Midbrain (tissue), 1 donor: ENCODE measurements at places on chromosomes 6 and 20.
A peak's percentile ranks its signal among the peaks of the same experiment; 100 is the strongest.

GRCh38 chr6:157284738-157285421 is 38.4 kb downstream of the TMEM242 start:
- DNase-seq, result no peak

DNA sequence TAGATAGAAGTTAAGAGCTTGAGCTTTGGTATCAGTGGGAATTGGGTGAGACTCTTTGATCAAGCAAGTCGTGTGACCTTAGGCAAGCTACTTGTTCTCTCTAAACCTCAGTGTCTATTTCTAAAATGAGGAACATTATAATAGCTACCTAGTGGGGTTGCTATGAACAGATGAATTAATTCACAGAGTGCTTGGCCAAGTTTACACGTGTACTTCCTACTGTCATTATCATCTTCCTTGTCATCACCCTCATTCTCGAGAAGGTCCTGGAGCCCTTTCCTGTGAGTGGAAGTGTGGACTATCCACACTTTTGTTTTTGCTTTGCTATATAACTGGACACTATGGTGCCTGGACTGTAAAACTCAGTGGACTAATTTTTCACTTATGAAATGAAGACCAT is 64.0 kb downstream of the BCKDHB start:
- DNase-seq, result no peak

DNA sequence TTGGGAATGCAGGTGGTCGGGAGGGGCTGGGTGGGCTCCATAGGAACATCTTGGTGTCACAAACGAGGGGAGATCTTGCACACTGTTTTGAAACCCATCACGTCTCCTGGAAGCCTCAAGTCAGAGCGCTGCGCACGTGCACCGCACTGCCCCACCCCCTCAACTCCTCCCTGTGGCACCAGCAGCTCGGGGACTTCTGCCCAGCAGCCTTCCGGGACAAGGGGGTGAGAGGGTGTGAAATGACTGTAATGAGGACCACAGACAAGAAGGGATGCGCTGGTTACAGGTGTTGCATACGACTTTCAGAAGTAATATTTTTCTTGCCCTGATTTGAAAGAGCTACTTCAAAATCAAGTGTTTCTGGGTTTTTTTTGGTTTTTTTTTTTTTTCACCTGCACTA is 60.3 kb downstream of the FOXC1 start:
- no peak for DNase-seq

GRCh38 chr6:127392301-127392700 is 48.9 kb upstream of the ECHDC1 start:
- no peak for DNase-seq

DNA sequence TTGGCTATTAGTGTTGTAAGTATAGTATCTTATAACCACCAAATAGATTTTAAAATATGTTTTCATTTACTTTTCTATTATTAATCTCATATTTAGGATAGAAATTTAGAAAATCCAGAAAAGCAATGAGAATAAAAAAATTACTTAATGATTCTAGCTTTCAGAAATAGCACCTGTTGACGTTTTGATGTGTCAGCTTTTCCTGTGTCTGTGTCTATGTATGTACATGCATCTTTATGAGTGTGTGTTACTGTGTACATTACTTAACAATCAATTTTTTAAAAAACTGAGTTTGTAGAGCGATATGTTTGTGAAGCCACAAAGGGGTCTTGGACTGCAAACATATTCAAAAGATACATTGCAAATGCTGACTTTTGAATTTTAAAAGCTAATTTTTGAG is 526.9 kb downstream of the BCKDHB start:
- no peak for DNase-seq

DNA sequence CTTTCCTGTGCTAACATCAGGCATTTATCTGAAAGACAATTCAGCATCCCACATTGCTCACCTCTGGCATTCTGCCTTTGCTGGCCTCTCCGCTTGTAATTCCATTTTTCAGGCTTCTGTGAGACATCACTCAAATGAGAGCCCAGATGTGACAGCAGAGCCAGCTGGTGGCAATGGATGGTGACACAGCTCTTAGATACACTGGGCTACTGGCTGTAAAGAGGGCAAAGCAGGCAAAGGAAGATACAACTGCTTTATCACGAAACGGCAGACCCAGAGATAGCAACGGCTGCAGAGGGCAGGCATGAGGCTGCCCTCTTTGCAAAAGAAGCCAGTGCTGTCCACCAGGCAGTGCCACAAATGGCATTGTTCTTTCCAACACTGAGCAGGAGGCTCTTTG is 329.8 kb downstream of the KIF16B start:
- peak; percentile 14 for DNase-seq

DNA sequence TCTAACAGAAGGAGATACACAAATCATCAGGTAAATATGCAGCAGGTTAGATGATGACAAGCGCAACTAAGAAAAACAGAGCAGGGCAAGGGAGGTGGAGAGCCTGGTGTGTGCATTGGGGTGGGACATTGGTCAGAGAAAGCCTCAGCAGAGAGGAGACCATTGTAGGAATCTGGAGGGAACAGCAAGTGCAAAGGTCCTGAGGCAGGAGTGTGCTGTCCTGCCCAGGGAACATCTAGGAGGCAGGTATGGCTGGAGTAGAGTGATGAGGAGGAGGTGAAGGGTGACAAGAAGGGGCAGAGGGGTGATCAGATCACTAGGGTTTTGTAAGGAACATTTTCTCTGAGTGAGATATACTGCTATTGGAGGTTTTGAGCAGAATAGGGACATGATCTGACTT is 90.1 kb downstream of the NCR2 start:
- no peak for DNase-seq

GRCh38 chr6:138577151-138577915 is 78.0 kb upstream of the NHSL1 start:
- DNase-seq, result no peak

DNA sequence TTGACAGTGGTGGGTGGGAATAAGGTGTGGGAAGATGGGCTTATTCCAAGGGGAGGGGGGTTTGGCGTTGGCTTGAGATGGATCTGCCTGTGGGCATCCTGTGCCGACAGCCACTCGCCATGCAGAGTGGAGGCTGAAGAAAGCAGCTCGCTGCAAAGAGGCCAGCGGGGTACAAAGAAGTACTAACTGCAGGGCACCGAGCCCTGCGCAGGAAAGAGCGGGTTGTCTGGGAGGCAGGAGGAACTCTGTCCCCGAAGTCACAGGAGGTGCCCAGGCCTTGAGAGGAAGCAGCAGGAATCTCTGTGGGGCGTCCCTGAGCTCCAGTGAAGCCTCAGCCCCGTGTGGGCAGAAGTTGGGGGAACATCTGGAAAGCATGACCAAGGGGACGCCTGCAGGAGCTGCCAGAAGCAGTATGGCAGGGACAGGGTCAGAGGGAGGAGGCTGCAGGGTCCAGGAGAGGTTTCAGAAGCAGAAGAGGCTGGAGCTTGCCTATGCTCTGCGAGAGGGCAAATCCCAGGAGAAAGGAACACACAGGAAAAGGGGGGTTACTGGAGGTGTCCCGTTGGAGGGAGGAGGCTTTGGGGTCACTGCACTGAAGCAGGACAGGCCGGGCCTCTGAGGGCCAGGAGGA is 77.2 kb downstream of the THBS2 start:
- no peak for DNase-seq
